ENCODE measurements at places on chromosomes 2 and 18.

DNA sequence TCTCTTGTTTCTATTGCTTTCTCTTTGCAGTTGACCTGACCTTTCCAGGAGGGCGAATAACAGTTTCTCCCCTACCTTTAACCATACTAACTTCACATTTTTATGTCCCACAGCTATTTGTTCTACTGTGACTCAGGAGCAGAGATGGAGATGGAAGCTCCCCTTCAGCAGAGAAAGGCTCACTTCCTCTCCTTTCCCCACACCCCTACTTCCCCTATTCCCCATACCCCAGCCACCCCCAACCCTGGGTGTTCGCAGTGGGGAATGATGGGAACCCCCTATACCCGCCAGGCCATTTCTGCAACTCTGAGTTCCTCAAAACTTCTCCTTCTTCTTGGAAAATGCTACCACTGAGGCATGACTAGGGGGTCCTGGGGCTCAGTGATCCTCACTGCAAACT is 285.4 kb upstream of the MGAT5 start:
- no peak for DNase-seq

GRCh38 chr2:48113767-48114166 is 207.5 kb upstream of the FBXO11 start:
- DNase-seq, result no peak

- DNase-seq, result no peak
Observed at GRCh38 chr2:241399941-241400922, 44.1 kb downstream of the FARP2 start.

- no peak for DNase-seq
Observed at GRCh38 chr2:121473512-121473911, 57.2 kb upstream of the RNU4ATAC start.

GRCh38 chr2:232238108-232238507 is 140.4 kb upstream of the ALPP start:
- peak; percentile 44 for DNase-seq

DNA sequence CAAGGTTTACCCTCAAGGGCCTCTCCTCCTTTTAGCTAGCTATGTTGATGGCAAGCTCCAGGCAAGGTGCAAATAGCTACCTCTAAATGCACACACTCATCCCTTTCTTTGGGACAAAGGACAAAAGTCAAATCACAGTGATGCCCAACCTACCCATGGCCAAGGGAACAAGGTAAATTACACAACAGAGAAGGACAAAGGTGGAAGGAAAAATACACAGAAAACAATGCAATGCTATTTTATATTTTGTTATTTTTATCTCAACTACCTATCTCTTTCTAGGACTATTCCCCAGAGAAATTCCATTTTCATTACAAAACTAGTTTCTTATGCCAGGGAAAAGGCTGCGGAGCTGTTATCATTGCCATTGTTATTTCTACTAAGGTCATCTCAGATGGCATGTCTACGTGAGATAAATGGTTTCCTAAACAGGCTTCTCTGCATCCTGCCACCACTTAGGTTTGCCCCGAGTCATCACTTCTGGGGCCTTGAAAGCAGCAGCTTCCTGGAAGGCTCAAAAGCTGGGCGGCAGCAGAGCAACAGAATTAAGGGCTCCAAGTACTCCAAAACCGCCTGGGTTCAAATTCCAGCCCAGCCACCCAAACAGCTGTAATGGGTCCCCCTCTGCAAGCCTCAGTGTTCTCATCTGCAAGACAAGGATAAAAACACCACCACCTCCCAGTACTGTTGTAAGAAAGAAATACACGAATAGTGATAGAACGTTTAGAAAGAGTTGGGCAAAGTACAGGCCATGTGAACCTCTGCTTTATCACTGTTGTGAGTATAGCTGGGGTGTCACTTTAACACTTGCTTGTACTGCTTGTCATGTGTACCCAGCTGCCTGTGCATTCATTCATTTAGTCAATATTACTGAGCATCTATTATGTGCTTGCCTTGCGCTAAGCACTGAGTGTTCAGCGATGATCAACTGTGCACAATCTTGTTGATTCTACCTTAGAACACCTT is 20.9 kb downstream of the BCL2 start:
- DNase-seq, result no peak

DNA sequence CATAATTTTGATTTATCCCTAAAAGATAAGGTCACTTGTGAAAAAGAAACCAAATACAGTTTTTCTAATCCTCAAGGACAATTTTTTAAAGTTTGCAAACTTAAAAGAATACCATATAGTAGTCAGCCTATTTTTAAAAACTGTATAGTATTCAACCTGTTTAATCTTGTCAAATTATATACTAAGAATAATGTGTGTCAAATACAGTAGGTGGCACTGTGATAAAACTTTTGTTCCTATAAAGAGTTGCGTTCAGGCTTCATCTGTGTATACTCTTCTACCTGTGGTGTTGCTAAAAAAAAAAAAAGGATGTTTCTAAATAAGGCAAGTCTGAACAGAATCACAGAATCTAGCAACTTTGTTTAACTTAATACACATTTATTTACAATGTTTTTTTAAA is 68.6 kb downstream of the CCDC138 start:
- DNase-seq, result no peak

GRCh38 chr2:55163274-55163721 is 68.8 kb downstream of the CLHC1 start:
- no peak for DNase-seq

GRCh38 chr2:238158509-238159070 is at the start of gene ERFE:
Gene ERFE, plus strand, starts transcription at chr2:238158970. Its CDS starts 38 bp downstream, at chr2:238159008.
- peak; percentile 83 for DNase-seq

DNA sequence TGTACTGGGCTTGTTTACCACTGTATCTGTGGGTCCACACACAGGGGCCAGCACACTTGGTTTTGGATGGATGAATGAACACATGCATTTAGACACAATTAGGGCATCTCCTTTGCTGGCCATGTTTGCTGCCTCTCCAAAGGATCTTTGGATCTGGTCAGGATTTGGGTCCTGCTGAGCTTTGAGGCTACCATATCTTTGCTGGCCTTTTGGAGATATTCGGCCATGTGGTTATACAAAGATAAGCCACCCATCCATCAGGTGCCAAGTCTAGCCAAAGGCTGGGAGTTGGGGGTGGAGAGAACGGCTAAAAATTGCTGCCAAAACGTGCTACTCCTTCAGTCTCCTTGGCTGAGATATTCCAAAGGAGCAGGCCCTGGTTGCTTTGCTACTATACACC is 18.2 kb upstream of the FZD7 start:
- DNase-seq, result no peak

DNA sequence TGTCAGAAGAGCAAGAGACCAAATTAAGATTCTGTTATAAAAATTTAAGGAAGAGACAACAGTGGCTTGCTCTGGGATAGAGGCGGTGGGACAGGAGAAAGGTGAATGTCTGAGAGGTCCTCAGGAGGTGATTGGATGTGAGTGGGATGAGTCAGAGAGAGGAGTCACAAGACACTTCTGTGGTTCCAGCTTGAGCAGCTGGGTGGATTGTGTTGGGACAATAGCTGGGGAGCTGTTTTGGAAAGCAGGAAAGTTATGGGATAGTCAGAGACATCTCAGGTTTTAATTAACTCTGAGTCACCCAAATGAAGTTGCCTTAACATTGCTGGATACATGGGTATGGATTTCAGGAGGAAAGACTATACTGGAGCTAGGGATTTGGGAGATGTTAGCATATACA is 218.0 kb upstream of the TRIB2 start:
- no peak for DNase-seq

DNA sequence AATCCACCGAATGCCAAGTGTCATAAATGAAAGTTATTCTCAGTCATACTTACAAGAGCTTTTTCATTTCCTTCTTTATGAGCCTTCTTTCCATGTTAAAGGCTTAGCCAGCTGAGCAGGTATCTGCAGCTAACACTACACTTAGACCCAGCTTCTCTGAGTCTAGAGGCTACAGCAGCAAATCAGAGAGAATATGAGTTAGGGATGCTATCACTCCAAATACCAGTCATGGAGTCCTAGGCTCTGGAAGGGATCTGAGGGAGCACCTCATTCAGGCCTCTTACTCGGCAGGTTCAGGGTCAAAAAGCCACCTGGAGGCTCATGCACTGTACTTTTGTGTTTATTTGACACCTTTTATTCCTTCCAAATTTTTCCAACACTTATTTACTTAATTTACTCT is 2.9 kb downstream of the C2orf80 start:
- DNase-seq, result no peak

- peak; percentile 96 for DNase-seq
Observed at GRCh38 chr2:27890146-27890923, at the start of the genes BABAM2 and RBKS. Gene BABAM2, plus strand, starts transcription at chr2:27890729. Its CDS starts 3,828 bp downstream, at chr2:27894557. Gene RBKS, minus strand, starts transcription at chr2:27890387. Its CDS starts 42 bp downstream, at chr2:27890345.

DNA sequence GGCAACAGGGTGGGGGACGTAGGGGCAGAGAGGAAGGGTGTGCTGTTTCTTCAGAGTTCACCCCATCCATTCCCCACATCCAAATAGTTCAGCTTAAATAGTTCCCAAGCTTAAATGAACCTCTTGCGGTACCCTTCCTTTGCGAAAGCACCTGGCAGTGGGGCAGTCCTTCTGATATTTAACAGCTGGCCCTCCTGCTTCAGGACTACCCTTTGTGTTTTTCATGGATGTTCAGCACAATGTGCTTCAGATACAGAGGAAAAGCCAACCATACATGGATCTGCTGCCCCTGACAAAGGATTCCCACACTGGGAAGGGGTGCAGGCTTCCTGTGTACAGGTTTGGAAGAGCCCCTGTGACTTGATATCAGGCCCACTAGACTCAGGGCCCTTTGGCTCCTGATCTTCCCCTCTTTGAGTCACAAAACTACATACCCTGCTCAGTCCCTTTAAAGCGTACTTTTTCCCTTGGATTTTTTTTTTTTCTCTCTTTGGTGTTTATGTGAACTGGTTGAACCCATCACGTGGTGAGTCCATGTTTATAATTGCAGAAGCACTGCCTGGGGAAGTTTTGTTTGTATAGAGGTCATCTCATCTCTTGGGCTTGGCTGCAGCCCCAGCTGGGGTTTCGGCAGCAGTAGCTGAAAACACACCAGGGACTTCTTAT is 45.3 kb upstream of the IGFBP5 start:
- no peak for DNase-seq

GRCh38 chr2:219071131-219071816 is 10.6 kb upstream of the IHH start:
- DNase-seq, result no peak

DNA sequence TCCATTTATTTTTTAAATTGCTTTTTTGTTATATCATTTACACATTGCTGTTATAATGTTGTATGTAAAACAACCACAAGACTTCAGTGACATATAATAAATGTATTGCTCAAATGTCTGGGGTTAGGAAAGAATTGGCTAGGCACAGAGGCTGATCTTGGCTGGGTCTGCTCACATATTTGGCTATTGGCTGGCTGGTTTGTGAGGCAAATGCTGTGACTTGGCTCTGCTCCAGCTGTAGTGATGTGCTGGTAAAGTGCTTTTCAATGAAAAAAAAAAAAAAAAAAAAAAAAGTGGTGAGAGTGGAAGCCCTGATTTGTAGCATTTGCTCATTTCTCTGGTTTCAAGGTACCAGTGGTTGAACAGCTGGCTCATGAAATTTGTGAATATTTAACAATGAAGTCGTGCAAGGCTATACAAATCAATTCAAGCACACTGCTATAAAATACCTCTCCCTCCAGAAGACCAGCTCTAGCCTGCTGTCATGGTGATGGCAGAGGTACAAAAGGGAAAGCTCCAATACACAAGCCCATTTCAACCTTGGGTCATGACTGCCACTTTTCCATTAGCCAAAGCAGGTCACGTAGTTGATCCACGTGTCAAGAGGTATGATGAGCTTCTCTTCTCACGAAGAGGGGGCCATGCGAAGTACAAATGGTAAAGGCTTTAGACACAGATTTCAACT is 43.7 kb upstream of the RIT2 start:
- no peak for DNase-seq

- no peak for DNase-seq
Observed at GRCh38 chr18:12837747-12838146, 46.3 kb downstream of the PTPN2 start.

GRCh38 chr2:69933254-69933828 is 18.4 kb downstream of the MXD1 start:
- no peak for DNase-seq

- DNase-seq, result no peak
Observed at GRCh38 chr2:71596011-71596410, 142.7 kb downstream of the DYSF start.

DNA sequence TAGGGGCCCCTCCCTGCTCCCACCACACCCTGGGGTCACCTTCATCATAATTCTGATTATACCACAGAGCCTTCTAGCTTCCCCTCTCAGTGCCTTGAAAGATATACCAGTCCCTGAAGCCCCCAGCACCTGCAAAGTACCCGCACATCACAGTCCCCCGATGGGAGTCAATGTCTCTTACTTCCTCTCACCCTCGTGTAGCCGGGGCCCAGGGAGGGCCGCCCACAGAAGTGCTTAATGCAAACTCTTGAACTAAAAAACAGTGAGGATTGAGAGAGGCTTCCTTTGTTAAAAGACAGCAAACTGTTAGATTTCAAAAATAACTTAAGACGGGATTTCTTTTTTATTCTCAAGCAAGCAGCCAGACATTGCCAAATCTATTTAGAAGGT is 76.5 kb downstream of the SFXN5 start:
- peak; percentile 33 for DNase-seq

DNA sequence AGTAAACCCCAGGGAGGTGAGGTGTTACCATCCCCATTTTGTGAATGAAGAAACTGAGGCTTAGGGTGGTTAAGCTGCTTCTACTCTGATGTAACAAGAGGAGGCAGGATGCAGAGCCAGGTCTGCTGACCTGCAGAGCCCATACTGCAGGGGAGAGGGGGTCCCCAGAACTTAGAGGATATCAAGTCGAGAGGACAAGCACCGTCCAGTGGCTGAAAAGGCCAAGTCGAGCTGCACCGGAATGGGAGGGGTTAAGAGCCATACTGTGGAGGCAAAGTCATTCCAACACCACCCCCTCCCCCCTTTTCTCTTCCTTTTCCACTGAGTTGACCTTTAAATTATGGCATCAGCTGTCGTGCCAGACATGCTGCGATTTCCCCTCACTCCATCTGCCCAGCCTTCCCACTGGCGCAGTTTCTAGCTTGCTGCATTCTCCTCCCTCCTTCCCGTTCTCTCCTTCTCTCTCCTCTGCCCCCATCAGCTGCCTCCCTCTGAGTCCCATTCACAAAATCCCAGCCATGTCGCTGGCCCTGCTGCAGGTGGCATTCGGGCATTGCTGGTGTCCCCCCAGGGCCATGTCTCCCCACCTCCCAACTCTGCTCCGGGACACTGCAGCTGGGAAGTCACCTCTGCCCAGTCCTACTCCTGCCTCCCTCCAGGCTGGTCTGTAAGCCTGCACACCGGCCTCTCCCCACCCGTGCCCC is 346.9 kb downstream of the DYSF start:
- peak; percentile 33 for DNase-seq

- DNase-seq, result no peak
Observed at GRCh38 chr2:208285853-208286252, 19.8 kb downstream of the PIKFYVE start.

- DNase-seq, result no peak
Observed at GRCh38 chr18:74870950-74871349, 273.3 kb downstream of the ZNF407 start.

Measured in activated CD8-positive, alpha-beta memory T cell treated with anti-CD3 and anti-CD28 coated beads, Interleukin-2, amount 50 U/mL, for 48 hours (primary cell).